NCI-H187 treated with DMSO at 0.1 percent for 48 hours (cell line): ENCODE measurements at places on chromosomes 12 and 14.

GRCh38 chr12:32533971-32534590, 134.7 kb downstream of the FGD4 start:
- DNase-seq = no peak

- DNase-seq = no peak
Observed at GRCh38 chr12:10663869-10664268, 10.0 kb downstream of the STYK1 start.

DNA sequence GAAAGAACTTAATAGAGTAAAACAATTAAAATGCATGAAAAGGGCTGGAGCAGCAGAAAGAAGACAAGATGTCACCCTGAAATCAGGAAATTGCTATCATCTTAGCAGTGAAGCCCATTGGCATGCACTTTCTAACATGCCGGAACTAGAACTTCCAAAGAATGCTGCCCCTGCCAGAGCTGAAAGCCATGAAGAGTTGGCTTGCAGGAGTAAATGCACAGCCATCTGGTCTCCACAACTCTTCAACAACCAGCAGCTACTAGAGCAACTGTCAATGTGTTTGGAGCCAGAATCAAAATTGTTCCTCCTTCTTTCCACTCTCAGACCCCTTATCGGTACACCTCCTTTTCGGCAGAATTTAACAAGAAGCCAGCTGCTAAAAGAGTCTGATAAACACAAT, 414.1 kb downstream of the KCNH5 start:
- DNase-seq = no peak

GRCh38 chr14:53217316-53217994, 64.3 kb upstream of the DDHD1 start:
- no peak for DNase-seq

- no peak for DNase-seq
Observed at GRCh38 chr12:53623548-53624385, 2.4 kb downstream of the ATF7 start.

DNA sequence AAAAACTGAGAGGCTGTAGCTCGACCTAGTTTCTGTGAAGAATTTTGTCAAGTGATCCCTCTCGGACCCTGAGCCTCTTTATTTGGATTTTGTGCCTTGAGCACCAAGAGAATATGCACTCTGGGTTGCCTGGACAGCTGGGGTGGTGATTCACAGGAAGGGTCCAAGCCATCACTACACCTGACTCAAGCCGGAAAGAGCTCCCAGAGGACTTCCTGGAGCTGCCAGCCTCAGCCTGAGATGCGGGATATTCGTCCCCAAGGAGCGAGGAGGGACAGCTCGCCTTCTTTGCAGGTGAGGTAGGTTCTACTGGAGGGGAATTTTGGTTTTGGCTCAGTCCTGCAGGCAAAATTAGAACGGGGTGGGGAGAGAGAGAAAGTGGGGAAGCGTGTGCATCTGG, 94.3 kb downstream of the GALNT8 start:
- no peak for DNase-seq

DNA sequence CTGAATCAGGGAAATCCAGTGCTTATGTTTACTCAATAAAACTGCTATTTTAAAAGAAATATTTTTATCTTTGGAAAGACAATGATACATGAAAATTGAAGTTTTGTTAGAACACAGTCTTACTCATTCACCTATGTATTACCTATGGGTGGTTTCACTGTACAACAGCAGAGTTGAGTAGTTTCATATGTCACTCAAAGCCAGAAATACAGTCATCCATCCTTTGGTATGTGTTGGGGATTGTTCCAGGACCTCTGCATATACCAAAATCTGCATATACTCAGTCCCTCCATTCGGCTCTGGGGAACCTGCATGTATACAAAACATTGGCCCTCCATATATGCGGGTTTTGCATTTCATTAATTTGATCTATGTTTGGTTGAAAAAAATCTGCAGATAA, 190.6 kb downstream of the GPHN start:
- DNase-seq = no peak

DNA sequence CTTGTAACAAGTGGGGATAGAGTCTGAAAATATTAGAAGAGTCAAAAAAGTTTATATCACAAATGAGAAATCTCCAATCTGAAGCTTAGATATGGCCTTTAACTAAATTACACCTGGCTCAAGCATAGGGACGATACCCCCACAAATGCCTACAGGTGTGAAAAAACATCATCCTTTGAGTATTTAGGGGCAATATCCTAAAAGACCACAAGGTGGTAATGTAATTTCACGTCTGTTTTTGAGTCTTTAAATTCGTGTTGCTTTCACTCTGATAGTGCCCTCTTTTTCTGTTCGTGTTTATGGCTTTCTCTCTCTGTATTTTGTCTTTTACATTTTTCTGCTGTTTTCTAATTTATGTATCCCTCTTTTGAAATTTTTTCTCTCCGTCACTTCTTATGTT, 84.3 kb downstream of the ETNK1 start:
- DNase-seq = no peak

DNA sequence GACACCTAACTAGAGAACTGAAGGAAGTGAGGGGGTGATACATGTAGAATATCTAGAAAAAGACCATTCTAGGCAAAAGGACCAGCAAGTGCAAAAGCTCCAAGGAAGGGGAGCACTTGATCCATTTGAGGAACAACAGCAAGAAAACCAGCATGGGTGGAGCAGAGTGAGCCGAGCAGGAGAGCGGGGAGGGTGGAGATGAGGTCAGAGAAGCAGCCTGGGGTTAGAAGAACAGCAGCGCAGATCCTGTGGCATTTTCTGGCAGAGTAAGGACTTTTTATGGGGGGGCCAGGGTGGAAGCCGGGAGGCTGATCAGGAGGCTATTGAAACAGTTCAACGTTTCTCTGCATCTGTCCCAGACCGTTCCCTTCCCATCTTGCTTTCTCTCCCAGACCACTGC, 24.5 kb upstream of the TMCC3 start:
- no peak for DNase-seq

GRCh38 chr14:21039585-21040369, 2.4 kb upstream of the RNASE7 start:
- DNase-seq = no peak

DNA sequence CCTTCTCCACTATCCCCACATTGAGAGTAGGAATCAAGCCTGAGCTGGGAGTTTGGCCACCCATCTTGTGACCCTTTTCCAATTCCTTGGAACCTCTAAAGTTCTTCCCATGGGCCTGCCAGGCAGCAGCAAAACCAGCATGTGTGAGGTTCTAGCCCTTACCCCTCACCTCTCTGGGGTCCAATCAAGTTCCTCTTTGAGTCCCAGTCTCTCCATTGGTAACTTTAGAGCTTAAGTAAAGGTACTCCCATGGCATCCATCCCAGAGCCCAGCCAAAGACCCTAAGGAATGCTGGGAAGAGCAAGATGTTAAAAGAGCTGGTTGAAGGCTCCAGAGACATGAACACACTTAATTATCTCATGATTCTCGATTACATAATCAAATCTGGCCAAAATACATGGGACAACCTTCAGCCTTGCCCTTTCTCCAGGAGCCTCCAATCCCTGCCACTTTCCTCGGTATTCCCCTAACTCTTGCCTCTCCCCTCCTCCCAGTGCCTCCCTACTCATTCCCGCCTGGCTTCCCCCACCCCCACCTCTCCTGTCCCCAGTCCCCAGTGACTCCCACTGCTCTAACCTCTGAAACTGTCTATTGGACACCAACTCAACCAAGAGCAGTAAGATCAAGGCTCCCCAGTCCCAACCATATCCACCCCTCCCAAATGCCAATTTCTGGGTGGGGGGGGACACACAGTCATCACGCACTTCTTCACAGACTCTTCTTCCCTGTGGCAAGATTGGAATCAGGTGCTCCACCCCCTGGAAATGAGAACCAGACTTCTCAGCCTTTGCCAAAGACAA, 4.8 kb upstream of the TNS2 start:
- DNase-seq = no peak

DNA sequence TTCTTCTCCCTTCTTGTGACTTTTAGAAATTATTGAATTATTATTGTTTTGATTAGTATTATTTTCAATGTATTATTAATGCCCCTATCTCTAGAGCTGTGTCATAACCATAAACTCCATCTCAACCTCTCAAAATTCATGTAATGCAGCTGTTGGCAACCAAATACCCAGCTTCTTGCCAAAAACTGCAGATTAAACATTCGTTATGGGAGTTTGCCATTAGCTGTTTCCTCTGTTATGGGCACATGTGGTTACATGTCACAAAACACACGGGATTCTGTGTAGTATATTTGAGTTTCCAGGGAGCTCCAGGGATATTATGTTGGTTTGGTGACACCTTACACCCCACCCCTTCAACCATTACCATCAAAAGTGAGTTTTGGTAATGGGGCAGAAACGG, 2.8 kb upstream of the ALX1 start:
- no peak for DNase-seq

- no peak for DNase-seq
Observed at GRCh38 chr12:101854747-101855146, 22.6 kb upstream of the DRAM1 start.

- DNase-seq = no peak
Observed at GRCh38 chr14:68215629-68216028, 396.1 kb downstream of the RAD51B start.

GRCh38 chr12:40829738-40830144, 137.5 kb downstream of the CNTN1 start:
- DNase-seq = no peak

DNA sequence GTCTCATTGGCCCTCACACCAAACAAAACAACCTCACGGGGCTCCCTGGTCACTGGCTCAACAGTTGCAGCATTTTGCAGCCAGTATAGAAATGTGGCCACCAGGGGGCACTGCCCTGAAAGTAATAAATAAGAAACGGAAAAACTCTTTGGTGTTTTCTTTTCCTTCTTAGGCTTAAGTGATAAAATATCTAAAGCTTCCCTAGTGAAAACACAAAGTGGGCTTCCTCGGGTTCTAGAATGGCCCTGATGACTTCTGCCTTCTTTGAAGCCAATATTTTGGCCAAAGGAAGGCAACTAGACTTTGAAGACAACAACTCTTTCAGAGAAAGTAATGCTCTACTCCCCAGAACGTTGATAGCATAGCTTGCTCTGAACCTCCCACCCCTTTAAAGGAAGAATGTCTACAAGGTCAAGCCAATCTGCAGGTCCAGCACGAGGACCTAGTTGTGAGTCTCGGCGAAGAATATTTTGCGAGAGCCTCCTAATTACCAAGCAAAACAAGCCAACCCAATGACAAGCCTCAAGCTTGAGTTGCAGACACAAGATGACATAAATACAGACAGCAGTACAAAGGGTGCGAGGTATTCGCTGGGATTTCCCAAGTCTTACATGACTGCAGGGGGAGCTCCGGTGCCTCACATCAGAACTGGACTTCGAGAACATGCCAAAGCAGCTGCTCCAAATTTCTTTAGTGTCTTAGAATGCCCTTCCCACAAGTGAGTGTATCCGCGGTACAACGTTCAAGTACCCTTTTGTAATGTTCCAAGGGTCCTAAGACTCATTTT, 2.6 kb downstream of the ITPK1 start:
- DNase-seq = no peak

GRCh38 chr12:100974341-100974740, 179.8 kb downstream of the ANO4 start:
- DNase-seq = no peak

- DNase-seq = no peak
Observed at GRCh38 chr12:96078231-96079135, 43.1 kb upstream of the LTA4H start.

DNA sequence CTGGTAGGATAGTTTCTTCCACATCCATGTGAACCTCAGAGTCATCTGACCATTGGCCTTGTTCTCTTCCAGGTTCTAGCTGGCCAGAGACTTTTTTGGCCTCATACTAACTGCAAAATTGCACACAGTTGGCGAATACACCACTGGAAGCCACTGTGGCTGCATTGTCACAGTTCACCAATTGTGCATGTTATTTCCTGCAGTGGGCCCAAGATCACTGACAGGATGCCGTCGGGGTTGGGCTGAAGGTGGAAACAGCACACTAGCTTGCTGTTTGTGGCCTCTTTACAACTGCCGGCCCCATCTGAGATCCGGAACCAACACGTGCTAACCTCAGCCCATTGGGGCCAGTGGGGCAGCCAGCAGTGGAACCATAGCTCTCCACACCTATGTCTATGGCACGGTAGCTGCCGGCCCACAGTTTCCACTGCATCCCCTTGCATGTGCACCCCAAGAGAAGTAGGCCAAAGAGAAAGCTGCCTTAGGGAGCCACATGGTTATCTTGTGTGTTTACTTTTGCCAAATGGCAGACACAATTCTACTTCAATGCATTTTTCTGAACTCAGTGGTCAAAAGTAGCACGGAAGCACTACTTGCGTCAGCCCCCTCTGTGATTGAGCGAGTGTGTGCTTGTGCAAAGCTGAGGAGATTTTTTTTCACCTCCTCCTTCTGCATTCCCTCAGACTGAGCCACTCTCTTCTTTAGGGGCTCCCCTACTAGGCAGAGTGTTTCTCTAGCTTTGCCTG, 464.0 kb downstream of the RAD51B start:
- no peak for DNase-seq

DNA sequence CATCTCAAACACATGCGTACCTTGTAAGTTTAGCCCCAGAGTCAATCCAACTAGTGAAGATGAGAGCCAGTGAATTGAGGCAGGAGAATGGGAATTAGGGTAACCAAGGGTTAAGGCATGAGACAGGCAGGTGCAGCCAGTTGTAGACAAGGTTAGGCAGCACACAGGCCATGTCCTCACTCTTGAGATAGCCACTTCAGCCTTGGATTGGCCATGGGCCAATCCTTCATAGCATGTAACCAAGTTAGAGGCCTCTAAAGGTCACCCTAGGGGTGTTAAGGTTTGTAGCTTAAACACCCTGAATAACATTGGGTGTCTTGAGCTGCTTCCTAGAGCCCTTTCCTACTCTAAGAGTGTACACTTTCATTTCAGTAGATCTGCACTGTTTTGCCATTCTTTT, 208.2 kb upstream of the RBM19 start:
- no peak for DNase-seq

DNA sequence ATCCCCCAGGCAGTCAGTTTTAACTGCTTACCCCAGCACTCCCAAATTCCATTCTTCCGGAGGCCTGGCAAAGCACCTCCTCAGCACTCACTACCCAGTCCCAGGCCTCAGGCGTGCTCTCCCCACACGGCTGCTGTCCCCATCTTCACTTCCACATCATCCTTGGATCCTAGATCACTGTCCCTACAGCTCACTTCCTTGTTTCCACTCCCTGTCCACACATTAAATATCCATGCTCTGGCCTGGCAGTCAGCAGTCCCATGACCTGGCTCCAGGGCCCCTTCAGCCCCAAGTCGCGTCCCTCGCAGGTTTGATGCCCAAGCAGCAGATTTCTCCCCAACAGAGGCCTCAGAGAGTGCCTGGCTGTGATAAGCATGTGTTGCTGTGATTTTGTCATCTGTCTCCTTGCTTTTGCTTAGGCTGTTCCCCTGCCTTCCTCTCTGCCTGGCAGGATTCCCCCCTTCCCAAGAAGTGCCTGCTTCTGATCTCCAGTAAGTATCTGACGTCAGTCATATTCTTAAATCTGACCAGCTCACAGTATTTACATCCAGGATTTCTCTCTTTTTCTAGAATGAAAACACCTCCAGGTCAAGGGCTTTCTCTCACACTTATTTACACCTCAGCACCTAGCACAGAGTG, 241.7 kb downstream of the ZFP36L1 start:
- DNase-seq = no peak

GRCh38 chr12:85866986-85867776, 6.9 kb upstream of the NTS start:
- no peak for DNase-seq

DNA sequence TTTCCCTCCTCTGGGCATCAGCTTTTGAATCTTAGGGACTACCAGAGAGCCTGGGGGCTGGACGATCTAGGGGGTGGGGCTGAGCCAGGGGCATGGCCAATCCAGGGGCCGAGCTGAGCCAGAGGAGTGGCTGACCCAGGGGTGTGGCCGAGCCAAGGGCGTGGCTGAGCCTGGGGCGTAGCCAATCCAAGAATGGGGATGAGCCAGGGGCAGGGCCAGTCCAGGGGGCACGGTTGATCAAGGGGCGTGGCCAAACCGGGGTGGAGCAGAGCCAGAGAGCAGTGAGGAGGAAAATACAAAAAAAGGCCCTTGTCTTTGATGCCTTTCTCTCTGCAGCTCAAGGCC, 219.3 kb upstream of the NOS1 start:
- no peak for DNase-seq
